ENCODE measurements at places on chromosomes 13 and 19. TPM values are rescaled to one million over a fixed set of nuclear protein-coding genes. Genes with fewer than 3 reads are reported as not detected.

The ZNF667 gene
- not detected for total RNA-seq

The ZNF606 gene
- total RNA-seq = 1.7 TPM

The KLK11 gene
- total RNA-seq = not detected

The ZNF154 gene
- total RNA-seq = not detected

The STXBP2 gene
- total RNA-seq = 38.6 TPM

The PSG6 gene
- not detected for total RNA-seq

The CYP4F2 gene
- total RNA-seq = not detected
